ENCODE measurements at places on chromosomes 1 and 21.

GRCh38 chr1:203839081-203839480 is 22.3 kb upstream of the SNRPE start:
- no peak for DNase-seq

- DNase-seq, result no peak
Observed at GRCh38 chr21:46092811-46093667, 4.9 kb upstream of the COL6A2 start.

- no peak for DNase-seq
Observed at GRCh38 chr1:159943278-159943640, 2.2 kb downstream of the IGSF9 start.

DNA sequence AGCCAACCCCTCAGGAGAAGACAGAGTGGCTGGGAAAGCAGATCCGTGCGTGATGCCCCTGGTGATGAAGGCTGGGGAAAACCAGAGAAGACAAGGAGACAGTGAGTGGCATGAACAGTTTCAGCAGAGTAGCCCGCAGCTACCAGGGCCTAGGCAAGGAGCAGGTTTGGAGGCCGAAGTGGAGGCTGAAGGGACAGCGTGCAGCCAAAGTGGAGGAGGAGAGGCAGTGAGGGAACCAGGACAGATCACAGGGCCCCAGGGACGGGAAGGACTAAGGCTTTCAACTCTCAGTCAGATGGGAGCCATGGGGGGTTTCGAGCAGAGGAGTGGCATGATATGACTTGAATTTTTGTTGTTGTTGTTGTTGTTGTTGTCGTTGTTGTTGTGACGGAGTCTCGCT is 59.9 kb upstream of the SELENON start:
- DNase-seq, result no peak

DNA sequence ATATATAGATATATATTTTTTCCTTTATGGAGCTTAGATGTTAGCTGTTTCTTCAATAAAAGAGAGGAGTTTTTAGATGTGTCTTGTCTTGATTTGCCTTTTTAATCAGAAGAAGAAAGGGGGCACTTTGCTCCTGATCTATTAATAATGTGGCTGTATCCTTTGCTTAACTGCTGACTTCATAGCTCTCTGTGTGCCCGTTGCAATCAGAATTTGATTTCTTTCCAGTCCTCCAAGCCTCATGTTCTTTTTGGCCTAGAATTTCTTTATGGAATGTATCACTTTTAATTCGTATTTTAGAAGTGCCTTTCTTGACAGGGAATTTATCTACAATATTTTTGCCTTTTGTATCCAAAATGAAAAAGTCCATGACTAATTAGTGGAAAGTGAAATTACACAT is 85.3 kb downstream of the C1orf21 start:
- DNase-seq, result no peak

- DNase-seq, result no peak
Observed at GRCh38 chr1:213982672-213983492, 4.9 kb upstream of the PROX1 start.

GRCh38 chr1:32868806-32869455 is 1.8 kb downstream of the FNDC5 start:
- DNase-seq, result no peak

GRCh38 chr21:16460936-16461335 is 731.2 kb downstream of the USP25 start:
- DNase-seq, result no peak

DNA sequence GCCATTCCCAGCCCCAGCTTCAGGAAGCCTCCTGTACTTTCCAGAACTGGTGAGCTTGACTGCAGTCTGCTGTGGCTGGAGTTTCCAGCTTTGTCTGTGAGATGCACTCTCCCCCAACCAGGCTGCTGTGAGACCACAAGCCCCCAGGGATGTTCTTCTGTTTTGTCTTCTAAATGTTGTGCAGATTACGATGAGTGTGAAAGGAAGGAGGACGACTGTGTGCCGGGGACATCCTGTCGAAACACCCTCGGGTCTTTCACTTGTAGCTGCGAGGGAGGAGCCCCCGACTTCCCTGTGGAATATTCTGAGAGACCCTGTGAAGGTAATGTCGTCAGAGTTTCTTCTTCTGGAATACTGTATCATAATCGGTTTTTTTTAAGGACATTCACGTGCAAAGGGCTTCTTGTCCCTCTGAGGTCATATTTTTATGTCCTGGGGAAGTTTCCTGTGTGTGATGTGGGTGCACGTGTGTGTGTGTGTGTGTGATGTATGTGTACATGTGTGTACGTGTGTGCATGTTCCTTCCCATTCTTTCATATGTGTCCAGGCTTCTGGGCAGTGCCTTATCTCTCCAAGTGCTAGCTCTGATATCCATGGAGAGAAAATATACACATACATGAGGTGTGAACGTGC is 49.9 kb downstream of the UMODL1 start:
- no peak for DNase-seq

GRCh38 chr1:82861749-82862148 is 1061.0 kb downstream of the ADGRL2 start:
- no peak for DNase-seq

GRCh38 chr1:41423511-41424191 is 60.8 kb downstream of the EDN2 start:
- DNase-seq, result no peak

GRCh38 chr1:151936653-151937052 is 27.3 kb upstream of the THEM4 start:
- DNase-seq, result no peak

DNA sequence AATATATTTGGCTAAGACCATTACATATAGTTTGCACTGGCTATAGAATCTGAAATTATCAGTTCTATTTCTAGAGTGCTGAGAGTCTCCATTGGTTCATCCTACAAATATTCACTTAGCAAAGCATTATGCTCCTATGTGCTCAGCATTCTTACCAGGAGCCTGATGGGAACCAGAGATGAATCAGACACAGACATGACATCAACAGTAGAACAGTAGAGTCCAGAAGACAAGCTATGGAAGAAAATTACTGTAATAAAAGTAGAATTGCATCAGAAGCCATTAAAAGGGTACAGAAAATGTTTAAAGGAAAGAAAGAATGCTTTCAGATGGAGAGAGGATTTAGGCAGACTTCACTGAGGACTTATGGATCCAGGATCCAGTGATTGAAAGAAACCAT is 271.7 kb upstream of the SNX7 start:
- no peak for DNase-seq

DNA sequence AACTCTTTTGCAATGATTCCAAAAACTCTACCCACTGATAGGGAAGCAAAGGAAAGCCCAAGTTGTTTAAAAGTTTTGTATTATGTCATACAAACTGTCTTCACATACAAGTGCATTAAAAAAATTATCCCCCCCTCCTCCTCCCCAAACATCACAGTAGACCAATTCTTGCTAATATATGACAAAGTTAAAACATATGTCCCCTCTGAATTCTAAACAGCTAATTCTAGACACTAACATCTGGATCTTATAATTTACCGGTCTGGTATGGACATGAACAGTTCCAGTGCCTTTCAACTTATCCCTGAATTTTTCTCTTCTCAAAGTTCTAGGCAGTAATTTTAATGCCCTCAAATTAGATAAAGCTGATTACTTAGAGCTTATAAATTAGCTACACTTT is 13.4 kb downstream of the RIT1 start:
- no peak for DNase-seq

- no peak for DNase-seq
Observed at GRCh38 chr21:35674895-35675470, 385.3 kb downstream of the SETD4 start.

DNA sequence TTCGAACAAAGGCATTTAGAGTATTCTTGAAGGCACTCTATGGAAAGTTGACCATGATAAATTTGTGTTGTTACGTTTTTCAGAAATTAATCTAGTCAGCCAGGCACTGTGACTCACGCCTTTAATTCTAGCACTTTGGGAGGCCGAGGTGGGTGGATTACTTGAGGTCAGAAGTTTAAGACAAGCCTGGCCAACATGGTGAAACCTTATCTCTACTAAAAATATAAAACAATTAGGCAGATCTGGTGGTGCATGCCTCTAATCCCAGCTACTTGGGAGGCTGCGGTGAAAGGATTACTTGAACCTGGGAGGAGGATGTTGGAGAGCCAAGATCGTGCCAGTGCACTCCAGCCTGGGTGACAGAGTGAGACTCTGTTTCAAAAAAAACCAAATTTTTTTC is 130.6 kb upstream of the BRINP3 start:
- DNase-seq, result no peak

- DNase-seq, result no peak
Observed at GRCh38 chr1:167714098-167714438, 7.7 kb upstream of the MPZL1 start.

DNA sequence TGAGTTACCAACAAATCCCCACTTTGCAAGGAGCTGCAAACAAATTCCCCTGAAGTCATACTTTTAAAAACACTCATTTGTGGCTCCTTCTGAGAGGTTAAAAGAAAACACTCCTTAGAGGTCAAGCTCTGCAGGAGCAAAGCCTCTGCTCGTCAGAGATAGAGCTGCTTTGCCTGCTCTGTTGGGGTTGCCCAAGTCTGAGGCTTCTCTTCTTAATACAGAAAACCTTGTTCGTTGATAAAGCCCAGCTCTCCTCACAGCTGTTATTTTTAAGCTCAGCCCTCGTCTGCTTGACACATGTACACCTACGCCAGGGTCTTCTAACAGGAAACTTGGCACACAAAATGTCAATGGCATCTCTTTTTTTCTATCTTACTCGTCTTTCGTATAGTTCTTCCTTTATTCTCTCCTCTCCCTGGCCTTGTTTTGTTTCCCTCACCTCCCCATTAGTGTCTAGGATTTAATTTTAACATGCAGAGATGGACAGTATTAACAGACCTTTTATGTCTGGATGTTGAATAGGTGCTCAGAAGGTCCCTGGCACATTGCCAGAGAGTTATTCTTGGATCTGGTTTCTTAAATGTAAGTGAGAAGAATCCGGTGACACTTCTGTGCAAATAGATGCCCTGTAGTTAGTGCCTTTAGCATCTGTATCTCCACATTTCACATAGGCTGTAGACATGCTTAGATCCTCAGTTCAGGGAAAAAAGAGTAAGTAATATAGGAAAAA is 86.0 kb downstream of the LRRC53 start:
- DNase-seq, result no peak

- no peak for DNase-seq
Observed at GRCh38 chr1:219398815-219399396, 214.0 kb downstream of the ZC3H11B start.

DNA sequence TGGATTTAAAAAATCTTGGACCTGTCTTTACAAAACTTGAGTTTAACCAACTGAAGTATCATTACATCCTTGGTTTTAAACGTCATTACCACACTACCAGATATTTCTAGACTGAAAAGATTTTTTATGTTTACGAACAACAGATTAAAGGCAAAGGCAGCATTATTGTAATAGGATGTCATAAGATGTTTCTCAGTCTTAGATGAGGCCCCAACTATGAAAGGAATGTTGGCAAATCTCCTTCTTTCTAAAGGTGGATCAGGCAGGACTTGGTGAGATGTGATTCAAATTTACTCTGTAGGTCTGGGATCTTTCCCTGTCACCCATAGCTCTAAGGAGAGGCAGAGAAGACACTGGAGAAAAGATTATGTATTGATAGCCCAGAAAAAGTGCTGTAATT is 417.9 kb downstream of the PTBP2 start:
- DNase-seq, result no peak

DNA sequence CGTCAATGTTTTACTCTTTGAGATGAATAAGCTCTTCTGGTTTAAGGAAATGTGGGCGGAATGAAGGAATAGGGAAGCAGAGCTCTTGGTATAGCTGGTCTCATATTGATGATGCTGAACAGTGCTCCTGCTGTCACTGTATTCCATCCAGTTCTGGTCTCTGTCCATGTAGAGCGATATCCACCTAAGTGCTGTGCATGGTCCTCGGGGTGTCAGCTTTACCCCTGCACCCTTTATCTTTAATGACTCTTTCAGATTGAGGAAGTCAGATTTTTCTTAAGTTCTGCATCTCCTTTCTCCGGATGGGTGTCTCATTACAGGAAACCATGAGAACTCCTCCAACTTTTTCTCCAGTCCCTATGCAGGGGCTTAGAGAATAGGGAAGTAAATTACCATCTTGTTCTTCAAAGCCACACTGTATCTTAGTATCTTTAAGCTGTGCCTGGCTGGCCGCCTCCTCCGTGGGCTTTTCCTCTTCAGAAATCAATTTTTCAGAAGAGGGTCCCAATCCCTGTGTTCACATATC is 52.9 kb downstream of the PDE4B start:
- DNase-seq, result no peak

DNA sequence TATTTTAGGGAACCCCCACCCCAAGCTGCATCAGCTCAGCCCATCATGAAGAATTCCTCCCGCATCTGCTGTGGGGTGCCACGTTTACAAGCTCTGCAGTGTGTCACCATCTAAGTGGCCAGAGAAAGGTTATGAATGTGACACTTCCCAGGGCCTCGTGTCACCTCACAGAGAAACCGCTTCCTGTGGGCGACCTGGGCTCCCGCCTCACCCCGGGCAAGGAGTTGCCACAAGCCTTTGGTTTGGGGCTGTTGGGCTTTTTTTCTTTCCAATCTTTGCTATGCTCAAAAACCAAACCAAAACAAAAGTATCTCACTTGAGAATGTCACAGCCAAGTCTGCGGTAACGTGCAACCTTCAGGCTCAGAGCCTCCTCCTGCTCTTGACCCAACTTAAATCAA is 82.1 kb upstream of the ARHGEF16 start:
- no peak for DNase-seq

- DNase-seq, result no peak
Observed at GRCh38 chr21:26320596-26320995, 150.0 kb upstream of the APP start.

DNA sequence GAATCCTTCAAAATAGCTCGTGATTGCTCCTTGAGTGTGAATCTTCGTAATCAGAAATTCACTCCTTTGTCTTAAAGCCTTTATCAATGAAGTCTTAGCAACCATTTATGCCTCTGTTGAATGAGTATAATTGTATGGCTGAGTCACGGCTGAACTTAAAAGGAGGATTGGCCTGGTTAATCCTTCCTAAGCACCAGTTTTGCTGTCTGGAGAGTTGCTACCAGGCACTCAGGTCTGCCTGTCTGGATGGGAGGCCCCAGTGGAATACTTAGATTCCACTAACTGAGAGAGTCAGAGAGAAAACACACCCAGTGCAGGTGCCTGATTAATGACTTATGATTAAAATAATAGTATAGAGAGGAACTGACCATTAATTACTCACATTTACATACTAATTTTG is 7.6 kb upstream of the HHAT start:
- DNase-seq, result no peak

GRCh38 chr1:50684185-50684584 is 260.9 kb upstream of the DMRTA2 start:
- no peak for DNase-seq

- DNase-seq, result peak; percentile 1
Observed at GRCh38 chr1:32651461-32652073, 559 bp downstream of the RBBP4 start.

- DNase-seq, result no peak
Observed at GRCh38 chr1:17272646-17273045, 23.7 kb downstream of the PADI3 start.

- no peak for DNase-seq
Observed at GRCh38 chr1:247408100-247408499, 7.9 kb upstream of the NLRP3 start.

Measured in kidney epithelial cell (primary cell).